Left hindlimb (tissue), 1 donor: ENCODE measurements at places on chromosomes 16 and 17.

- no peak for DNase-seq
Measured at GRCh38 chr17:29050176-29050575, 7.2 kb downstream of the PIPOX start.

DNA sequence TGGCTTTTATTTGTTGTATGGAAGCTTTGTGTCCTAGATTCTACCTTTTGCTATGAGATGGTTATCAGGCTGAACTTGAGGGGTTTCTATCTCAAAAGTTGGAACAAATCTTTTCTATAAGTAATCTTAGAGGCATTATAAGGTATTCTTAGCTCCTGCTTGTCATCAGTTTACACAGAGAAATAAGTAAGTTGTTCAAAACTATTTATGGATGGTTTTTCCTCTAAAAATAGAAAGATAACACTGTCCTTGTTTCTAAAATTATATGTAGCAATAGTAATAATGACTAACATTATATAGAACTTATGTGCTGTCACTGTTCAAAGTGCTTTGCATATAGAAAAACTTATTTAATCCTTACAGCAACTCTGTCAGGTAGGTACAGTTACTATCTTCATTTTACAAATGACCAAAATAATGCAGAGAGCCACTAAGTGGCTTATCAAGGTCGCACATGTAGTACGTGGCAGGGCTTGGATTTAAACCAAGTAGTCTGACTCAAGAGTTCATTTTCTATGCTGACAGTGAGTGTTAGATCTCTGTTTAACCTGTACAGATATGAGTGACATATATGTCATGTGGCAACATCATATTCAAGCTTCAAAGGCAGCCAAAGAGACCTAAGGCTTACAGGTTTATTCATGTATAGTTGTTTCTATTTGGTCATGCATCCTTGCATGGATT, 59.0 kb downstream of the PHKB start:
- DNase-seq, result no peak

DNA sequence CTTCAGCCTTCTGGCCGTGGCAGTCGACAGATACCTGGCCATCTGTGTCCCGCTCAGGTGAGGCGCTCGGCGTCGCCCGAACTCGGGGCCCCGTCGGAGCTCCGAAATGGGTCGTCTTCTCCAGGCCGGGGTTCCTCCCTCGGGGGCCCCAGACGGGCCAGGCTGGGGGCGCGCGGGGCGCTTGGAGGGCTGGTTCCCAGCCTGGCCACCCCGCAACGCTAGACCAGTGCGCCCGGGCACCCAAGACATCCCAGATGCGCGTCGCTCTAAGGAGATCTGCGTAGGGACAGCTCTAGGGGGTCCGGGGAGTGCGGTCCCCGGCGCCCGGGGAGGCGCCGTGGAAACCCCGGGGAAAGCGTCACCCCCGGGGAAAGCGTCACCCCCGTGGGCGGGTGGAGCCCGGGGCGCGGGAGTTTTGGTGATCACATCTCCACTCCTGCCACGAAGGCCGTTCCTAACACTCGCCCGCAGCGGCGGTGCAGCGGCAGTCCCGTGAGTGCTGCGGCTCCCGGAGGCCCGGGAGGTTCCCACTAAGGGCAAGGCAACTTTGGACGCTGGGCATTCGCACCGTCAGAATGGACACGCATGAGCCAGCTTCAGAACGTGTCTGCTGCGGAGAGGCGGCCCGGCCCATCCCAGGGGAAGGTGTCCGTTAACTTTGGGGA, 729 bp downstream of the ADORA2B start:
- DNase-seq, result no peak

GRCh38 chr16:1244881-1245280, 4.4 kb downstream of the TPSAB1 start:
- no peak for DNase-seq

GRCh38 chr16:84369938-84370627, 1.7 kb downstream of the ATP2C2 start:
- DNase-seq, result no peak
